ENCODE measurements at places on chromosomes 5 and 9. TPM values are rescaled to one million over a fixed set of nuclear protein-coding genes. Genes with fewer than 3 reads are reported as not detected.

The TICAM2 gene
- 4.0 TPM for total RNA-seq

The PRDM9 gene
- not detected for total RNA-seq

GRCh38 chr5:10454591-10455276 is 13.1 kb downstream of the ROPN1L start:
- no peak overlapping the region for H3K27ac ChIP-seq
- H3K27me3 ChIP-seq: no peaks in the 10 kb centered on the region
- H3K4me3 ChIP-seq: no peak overlapping the region
- no peaks in the 10 kb centered on the region for H3K36me3 ChIP-seq
- DNase-seq: no peak

- no peak overlapping the region for H3K27ac ChIP-seq
- H3K4me3 ChIP-seq: no peak overlapping the region
- DNase-seq: no peak
- no peaks in the 10 kb centered on the region for H3K27me3 ChIP-seq
- H3K4me1 ChIP-seq: no peaks in the 10 kb centered on the region
Observed at GRCh38 chr5:94366811-94367210, 251.6 kb downstream of the KIAA0825 start.

DNA sequence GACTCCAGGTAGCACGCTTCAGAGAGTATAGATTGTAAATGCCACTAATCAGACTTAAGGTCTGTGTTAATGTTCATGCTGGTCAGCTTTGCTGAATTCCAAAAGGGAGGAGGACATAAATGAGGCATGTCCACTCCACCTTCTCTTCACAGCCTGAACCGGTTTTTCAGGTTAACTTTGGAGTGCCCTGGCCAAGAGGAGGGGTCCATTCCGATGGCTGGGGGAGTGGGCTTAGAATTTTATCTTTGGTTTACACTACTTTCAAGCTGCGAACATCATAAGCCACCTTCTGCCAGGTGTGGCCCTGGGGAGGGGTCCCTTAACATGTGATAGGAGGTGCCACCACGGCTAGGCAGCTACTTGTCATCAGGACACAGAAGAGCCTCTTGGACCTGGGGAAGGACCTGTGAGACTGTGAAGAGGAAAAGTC is 24.2 kb downstream of the ABO start:
- no peak for DNase-seq
- H3K4me3 ChIP-seq: no peak overlapping the region
- H3K27ac ChIP-seq: no peak overlapping the region
- H3K36me3 ChIP-seq: peaks cover 1% of the 10 kb centered on the region
- H3K4me1 ChIP-seq: no peaks in the 10 kb centered on the region
- H3K27me3 ChIP-seq: peaks cover 55% of the 10 kb centered on the region

- H3K27ac ChIP-seq: no peak overlapping the region
- no peak overlapping the region for H3K4me3 ChIP-seq
- DNase-seq: no peak
- peaks cover 37% of the 10 kb centered on the region for H3K27me3 ChIP-seq
- H3K36me3 ChIP-seq: no peaks in the 10 kb centered on the region
- peaks cover 6% of the 10 kb centered on the region for H3K4me1 ChIP-seq
Observed at GRCh38 chr5:40842351-40842750, 1.2 kb downstream of the CARD6 start.

- peaks cover 13% of the 10 kb centered on the region for H3K4me1 ChIP-seq
- no peak overlapping the region for H3K4me3 ChIP-seq
- DNase-seq: no peak
- H3K27me3 ChIP-seq: no peaks in the 10 kb centered on the region
- no peak overlapping the region for H3K27ac ChIP-seq
Observed at GRCh38 chr9:76610011-76610352, 151.0 kb downstream of the GCNT1 start.

DNA sequence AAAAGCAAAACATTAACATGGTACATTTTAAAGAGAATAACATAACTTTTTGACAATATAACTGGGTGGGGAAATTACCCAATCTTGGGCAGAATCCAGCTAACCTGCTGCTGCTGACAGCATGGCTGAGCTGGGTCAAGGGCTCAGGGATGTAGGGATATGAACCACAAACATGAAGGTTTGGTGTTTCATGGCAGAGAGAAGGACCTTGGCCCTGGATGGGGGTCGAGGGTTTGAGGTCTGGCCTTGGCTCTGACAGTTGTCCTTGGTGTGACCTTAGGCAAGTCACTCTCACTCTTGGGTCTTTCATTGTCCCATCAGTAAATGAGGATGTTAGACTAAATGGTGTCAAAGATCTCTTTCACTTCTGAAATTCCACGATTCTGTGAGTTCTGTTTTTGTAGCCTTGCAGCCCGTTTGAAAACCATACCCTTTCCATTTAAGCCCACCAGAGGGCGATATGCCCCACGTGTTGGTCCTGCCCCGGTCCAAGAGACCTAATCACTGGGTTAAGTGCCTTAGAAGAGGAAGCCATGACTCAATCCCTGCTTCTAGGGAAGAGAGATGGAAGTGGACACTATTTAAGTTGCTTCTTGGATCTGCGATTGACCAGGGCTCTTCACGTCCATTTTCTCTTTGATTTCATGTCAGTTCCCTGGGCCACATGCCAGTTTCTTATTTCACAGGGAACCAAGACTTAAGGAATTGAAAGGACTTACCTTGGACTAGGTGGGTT is 56.8 kb upstream of the TEX48 start:
- no peaks in the 10 kb centered on the region for H3K27me3 ChIP-seq
- peaks cover 20% of the 10 kb centered on the region for H3K4me1 ChIP-seq
- no peak for DNase-seq

GRCh38 chr9:111436571-111436970 is 47.6 kb downstream of the ECPAS start:
- H3K4me3 ChIP-seq: no peak overlapping the region
- peaks cover 27% of the 10 kb centered on the region for H3K36me3 ChIP-seq
- peaks cover 24% of the 10 kb centered on the region for H3K4me1 ChIP-seq
- no peaks in the 10 kb centered on the region for H3K27me3 ChIP-seq

DNA sequence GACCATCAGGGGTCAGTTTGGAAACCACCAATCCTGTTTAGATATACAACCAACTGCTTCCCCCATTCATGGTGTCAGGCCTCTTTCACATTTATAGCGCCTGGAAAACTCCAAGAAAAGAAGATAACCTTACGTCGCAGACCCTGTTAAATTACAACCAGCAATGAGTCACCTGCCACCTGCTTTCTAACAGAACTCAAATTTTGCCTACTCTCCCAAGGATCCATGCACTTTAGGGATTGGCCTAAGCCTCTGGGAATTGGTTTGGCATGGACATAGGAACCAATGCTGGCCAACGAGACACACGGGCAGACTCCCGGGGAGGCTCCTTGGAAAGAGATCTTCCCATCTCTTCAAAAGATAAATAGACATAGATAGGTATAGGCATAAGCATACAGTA is 87.0 kb downstream of the FEM1C start:
- H3K27ac ChIP-seq: no peak overlapping the region
- no peak for DNase-seq
- no peaks in the 10 kb centered on the region for H3K27me3 ChIP-seq
- no peak overlapping the region for H3K4me3 ChIP-seq

DNA sequence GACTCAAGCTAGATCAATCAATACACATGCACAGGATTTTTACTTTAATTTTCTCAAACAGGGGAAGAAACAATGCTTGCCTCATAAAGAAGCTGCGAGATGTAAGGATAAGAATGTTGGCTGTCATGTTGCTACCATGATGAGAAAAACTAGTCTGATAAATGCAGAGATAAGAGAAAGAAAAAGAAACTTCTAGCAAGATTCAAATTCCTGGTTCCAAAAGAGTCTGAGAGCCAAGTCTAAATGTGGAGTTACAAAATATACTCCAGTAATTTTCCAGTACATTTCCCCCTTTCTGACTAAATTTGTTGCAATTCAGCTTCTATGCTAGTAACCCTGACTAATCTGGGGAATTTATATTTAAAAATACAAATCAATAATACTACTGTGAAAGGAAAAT is 10.4 kb upstream of the ANXA1 start:
- no peak overlapping the region for H3K4me3 ChIP-seq
- no peaks in the 10 kb centered on the region for H3K27me3 ChIP-seq
- no peaks in the 10 kb centered on the region for H3K36me3 ChIP-seq
- no peak for DNase-seq
- peak overlapping the region; percentile 5 for H3K27ac ChIP-seq
